ENCODE measurements at places on chromosomes 2 and 18.

GRCh38 chr2:112012556-112012955 is 42.5 kb upstream of the TMEM87B start:
- no peak for DNase-seq

GRCh38 chr18:59461171-59461570 is 102.1 kb upstream of the LMAN1 start:
- no peak for DNase-seq

DNA sequence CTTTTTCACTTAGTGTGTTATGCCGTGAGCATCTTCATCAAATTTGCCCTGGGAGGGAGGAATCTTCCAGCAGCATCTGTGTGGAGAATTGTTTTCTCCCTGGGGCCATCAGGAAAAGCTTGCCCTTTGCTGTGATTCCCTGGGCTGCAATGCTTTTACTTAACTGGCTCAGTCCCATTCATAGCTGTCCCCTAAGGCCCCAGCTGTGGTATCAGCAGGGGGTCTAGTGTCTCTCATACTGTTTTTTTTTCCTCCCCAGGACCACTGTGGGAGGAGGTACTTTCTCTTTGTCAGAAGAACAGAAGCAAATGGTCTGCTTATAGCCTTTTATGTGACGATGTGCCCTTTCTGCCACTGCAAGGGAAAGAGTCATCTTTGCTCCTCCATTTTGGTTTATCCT is 176.8 kb upstream of the CELF4 start:
- no peak for DNase-seq

DNA sequence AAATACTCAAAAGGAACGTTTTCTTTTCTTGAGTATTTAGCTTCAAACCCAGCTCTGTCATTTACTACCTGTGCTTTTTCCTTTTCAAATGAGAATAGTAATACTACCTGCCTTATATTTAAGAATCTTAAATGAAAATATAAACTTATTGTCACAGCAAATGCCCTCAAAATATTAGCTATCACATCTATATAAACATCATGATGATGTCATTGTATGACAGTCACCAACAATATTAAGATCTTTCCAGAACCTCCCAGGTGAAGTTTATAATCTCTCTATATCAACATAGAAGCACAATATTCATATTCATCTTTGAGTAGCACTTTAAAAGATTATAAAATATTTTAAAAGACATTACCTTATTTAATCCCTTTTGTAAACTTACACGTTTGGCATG is 92.2 kb downstream of the DOK6 start:
- DNase-seq: no peak

DNA sequence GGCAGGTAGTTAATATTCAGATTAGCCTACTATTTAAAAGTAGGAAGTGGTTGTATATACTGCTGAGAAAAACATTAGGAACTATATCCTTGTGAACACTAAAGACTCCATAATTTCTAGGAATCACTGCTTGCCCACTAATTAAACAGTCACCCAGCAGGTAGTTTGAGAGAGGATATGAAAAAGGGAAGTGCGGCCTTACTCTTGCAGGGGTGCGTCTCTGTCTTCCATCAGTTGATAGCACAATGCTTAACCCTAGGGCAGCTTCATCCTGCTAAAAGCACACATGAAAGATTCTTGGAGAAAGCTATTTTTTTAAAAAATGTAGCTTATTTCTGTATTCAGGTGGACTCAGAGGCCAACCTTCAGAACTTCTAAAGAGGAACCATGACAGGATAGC is 53.1 kb upstream of the ATP5MC3 start:
- no peak for DNase-seq

- DNase-seq: no peak
These were observed 68.5 kb downstream of the ZEB2 start for GRCh38 chr2:144451443-144451842.

DNA sequence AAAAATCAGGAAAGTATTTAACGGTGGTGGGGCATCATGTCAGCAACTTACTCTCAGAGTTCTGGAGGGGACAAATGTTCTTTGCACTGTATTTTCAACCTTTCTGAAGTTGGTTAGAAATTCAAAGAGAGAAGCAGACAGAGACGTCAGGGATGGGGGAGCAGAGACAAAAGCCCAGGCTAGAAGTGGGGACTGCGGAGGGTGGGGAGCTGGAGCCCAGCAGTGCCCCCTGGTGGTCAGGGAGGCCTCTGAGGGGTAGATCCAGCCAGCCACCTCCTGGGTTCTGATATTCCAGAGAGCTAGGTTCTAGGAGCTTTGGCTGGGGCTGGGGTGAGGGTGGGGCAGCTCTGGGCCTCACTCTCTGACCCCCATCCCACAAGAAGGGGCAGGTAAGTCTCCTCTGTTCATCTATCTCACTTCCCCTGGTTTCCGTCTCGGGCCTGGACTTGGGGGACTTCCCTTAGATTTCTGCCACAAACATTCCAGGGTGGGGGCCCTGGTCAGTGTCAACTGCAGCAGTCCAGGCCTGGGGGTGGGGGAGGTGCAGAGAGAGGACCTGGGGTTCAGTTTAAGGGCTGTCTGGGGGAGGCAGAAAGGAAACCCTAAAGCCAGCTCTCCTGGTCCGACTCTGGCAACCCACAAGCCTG is 8.9 kb downstream of the TNS1 start:
- DNase-seq: no peak

- no peak for DNase-seq
These were observed 176.3 kb downstream of the TNS1 start for GRCh38 chr2:217826520-217826919.

DNA sequence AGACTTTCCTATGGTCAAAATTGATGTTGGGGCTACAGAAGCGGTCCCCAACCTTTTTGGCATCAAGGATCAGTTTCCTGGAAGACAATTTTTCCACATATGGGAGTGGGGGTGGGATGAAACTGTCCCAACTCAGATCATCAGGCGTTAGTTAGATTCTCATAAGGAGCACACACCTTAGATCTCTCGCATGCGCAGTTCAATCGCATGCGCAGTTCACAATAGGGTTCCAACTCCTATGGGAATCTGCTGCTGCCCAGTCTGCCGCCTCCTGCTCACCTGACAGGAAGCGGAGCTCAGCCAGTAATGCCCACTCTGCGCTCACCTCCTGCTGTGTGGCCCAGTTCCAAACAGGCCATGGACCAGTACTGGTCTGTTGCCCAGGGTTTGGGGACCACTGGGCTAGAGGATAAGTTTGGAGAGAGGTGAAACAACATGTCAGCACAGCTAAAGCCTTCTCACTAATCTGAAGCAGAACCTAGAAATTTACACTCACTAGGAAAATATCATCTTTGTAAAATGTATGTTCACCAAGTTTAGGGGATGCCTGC is 410.8 kb upstream of the ZNF804A start:
- no peak for DNase-seq

DNA sequence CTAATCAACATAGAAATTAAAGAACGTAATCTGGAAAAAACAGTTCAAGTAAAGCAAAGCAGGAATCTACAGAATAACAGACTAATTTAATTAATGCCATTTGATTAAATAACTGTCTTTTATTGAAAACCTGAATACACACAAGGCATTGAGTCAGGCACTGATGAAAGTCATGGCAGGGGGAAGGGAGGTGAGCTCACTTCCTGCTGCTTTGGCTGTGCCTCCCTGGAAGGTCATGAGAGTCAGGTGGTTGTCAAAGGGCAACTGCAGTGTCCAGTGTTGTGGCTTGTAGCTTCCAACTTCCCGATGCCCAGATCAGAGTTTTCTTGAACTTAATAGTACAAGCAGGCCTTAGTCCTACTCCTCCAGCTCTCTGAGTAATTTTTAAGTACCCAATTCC is 180.9 kb downstream of the PID1 start:
- DNase-seq: peak; percentile 17

DNA sequence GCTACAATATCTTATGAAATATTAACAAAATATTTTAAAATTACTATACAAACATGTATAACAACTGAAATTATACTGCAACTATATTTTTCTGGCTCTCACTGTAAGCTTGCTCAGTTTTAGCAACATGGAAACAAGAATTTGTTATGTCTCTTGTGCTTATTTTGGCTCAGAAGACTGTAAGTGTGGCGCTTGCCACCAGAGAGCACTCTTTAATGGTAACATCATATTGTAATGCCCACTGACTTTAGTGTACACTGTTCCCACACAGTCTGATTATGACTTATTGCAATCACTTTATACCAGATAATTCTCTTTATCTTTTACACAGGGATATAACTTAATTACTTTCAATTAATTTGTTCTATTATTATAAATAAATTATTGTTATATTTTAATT is 1500.6 kb upstream of the TMEFF2 start:
- peak; percentile 69 for DNase-seq

DNA sequence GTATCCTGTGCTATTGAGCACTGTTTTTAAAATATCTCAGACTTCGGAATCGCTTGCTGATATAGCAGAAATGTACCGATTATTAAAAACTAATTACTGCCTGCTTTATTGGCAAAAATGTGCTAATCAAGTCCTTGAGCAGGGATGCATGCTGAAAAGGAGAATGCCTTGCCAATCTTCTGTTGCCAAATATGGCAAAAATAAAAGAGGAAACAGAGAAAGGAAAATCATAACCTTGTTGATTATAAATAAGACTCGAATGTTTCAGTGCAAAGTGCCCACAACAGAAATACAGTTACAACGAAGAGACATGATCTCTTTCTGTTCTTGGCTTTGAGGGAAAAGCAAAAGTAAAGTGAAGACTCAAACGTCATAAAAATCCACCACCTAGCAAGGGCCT is 248.5 kb downstream of the TMEM182 start:
- no peak for DNase-seq

DNA sequence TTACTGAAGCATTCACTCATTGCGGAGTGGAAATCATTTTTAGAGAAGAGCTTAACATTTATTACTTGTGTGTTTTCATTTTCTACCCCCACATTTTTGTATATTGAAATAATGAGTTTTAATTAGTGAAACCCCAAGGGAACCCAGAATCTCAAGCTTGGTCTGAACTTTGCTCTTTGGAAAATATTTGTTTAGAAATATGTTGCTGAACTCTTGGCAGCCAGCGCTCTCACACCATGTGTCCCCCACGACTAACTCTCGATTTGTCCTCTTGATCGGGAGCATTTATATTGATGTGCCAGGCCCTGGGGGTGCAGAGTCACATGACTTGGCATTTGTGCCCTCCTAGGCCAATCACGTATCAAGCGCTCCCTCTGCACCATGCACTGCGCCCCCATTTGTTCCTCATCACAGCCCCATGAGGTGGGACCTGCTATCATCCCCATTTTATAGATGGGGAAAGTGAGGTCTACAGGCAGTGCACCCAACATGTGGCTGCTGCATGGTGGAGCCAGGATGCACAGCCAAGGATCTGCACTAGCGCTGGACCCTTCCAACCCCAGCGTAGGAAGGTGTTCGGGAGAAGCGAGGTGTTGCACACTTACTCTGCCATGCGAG is 149.7 kb downstream of the NCK2 start:
- DNase-seq: no peak

GRCh38 chr18:73023975-73024374 is 156.2 kb upstream of the NETO1 start:
- DNase-seq: no peak

- DNase-seq: peak; percentile 2
These were observed 670.2 kb upstream of the ZEB2 start for GRCh38 chr2:145190031-145190703.

- DNase-seq: no peak
These were observed 203.9 kb downstream of the SMAD2 start for GRCh38 chr18:47726550-47726949.

DNA sequence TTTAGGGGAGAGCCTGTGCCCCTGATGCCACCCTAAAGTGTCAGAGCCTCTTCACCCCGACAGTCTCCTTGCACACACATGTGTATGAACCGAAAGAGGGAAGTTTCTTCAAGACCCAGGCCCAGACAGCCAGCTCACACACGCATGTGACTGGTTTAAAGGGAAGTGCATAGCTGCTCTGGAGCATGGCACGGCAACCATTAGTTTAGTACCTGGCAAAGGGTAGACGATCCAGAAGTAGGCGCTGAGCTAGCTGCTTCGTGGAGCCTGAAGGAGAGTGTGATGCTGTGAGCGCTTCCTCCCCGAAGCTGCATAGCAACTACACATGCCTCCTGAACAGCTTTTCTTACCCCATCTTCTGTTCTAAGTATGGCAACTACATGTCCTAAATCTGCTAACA is 91.7 kb downstream of the ZCCHC2 start:
- no peak for DNase-seq

- no peak for DNase-seq
These were observed 111.6 kb downstream of the ZNF521 start for GRCh38 chr18:25240420-25240770.

GRCh38 chr2:72894514-72894913 is 7.3 kb downstream of the SPR start:
- DNase-seq: no peak

- no peak for DNase-seq
These were observed 24.7 kb downstream of the RND3 start for GRCh38 chr2:150462770-150463169.

GRCh38 chr2:7749895-7750559 is 832.8 kb downstream of the RNF144A start:
- DNase-seq: no peak

- no peak for DNase-seq
These were observed 262.9 kb downstream of the AFF3 start for GRCh38 chr2:99879481-99879880.

DNA sequence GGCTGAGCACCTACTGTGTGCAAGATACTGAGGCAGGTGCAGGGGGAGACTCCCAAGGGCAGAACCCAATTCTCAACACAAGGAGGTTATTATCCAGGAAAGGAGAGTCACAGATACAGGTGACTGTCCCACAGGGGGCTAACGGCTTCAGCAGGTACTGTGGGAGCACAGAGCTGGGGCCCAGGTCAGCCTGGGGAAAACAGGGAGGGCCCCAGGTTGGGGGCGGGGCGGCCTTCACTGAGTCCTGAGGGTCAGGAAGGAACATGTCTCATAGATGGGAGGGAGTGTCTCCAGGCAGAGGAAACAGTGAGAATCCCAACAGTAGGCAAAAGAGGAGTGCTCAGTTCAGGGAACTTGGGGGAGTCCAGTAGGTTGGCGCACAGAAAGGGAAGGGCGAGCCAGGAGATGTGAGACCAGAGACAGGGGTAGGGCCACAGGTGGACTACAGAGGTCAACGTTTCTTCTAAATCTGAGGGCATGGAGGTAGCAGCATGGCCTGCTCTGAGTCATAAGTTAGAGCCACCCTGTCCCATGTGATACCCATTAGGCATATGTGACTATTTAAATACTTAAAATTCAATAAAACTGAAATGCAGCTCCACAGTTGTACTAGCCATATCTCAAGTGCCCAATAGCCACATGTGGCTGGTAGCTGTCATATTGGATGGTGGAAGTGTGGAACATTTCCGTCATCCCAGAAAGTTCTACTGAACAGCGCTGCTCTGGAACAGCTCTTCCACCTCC is 157.2 kb downstream of the TTC32 start:
- no peak for DNase-seq

- peak; percentile 68 for DNase-seq
These were observed 1530.7 kb downstream of the LRP1B start for GRCh38 chr2:140600116-140600515.

DNA sequence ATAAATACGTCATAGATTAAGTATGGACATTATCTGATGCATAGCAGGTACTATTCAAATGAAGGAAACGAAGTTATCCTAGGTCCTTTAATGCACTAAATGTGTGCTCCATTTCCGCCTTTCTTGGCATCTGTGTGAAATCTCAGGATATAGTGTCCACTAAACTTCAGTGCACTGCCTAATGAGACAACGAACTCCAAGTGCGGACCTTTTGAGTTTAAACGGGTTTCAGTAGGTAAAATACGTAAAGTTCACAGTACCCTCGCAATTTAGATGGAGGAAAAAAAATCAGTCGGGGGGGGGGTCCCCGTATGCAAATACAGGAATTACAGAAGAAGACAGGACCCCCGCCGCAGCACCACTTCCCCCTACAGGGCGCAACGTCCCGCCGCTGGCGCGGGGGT is 729 bp upstream of the REL start:
- DNase-seq: no peak

- no peak for DNase-seq
These were observed 287.4 kb upstream of the TCF4 start for GRCh38 chr18:55875371-55875901.

All from RKO (cell line).